ENCODE measurements at places on chromosomes 12 and 14.

- no peak for DNase-seq
Observed at GRCh38 chr12:71128191-71128788, 29.5 kb downstream of the TSPAN8 start.

DNA sequence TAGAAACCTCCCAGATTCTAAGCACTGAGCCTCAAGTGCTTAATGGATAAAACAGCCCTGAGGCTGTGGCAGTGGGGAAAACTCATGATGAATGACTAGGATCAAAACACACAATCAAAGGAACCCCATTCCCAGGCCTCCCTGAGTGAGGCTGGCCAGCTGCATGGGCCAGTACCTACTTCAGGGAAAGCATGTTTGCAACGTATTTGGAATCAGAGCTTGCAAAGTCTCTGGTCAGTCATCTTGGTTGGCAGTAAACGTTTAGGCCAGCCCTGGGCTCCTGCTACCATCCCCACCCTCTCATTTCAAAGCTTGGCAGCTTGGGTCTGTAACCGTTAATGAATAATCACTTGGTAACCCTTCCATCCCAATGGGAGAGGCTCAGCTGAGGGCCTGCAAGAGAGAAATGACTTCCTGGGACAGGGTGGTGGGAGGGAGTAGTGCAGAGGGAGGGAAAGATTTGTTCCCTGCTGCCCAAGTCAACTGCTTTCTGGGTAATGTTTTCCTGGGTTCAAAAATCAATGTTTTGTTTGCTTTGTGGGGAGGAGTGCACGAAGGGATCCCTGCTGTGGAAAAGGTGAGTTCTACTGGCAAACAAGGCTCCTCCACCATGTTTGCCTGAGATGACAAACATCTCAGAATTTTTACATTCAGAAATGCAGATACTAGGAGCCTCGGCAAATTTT, 2.0 kb upstream of the RNASE8 start:
- DNase-seq, result no peak

DNA sequence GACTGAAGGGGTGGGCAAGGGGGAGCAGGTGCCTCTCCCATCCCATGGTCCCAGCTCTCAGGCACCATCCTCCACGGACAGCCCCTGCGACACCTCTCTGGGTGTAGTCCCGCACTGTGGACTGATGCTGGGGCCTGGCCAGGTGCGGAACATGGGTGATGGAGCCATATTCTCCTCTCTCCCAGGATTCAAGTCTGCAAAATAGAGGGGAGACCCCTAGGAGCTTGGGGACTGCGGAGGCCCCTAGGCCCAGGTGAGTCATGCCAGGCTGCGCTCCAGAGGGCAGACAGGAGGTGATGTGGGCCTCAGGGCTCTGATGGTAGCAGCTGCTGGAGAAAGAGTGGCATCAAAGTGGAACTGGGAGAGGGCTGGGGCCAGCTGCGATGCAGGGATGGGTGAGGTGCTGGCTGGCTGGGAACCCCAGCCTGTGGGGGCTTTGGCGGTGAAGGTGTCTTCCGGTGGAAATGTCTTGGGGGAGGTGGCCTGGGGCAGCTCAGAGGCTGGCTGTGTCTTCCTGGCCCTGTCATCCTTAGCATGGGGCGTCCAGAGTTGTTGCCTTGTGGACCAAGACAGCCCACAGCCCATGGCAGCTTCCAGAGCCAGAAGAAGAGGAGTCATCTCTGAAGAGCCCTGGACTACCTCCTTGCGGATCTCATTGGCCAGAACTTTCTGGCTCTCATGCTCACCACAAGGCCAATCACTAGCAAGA, 149.1 kb downstream of the KIF26A start:
- DNase-seq, result no peak

DNA sequence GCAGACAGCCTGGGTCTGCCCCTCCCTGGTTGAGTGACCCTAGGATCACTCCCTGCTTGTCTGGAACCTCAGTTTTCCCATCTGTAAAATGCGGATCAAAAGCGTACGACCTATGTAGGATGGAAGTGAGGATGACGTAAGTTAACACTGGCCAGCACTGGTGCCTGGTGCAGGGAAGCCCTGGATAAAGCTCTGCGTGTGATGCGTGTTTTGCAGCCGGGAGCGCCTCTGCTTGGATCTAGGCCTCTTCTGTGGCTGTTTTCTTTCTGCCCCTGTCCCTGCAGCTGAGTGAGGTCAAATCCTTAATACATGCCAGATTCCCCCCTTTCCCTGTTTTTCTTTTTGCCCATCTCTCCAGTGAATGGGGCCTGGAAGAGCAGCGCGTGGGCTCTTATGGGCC, 201.5 kb downstream of the RBM19 start:
- no peak for DNase-seq

GRCh38 chr14:71365361-71365760, 458.1 kb downstream of the PCNX1 start:
- no peak for DNase-seq

DNA sequence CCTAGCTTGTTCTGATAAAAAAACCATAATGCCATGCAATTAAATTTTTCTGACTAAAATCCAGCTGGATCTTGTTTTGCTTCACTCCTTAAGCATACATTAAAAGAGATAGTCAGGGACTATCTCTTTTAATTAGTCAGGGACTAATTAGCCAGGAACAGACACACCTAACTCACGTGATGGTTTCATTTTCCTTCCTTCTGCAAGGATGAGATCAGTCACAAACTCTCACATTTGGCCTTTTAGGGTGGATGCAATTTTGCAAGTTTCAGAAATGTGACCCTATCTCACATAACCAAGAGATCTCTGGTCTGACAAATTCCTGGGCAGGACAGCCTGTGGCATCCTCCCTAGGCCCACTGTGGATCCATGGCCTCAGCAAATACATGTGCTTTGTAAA, 62.4 kb downstream of the SETD3 start:
- no peak for DNase-seq

- no peak for DNase-seq
Observed at GRCh38 chr14:99733211-99733539, 49.1 kb downstream of the CYP46A1 start.

GRCh38 chr12:57726884-57727757, 11.4 kb downstream of the AGAP2 start:
- DNase-seq, result no peak

GRCh38 chr12:52600941-52601481, at the start of gene KRT72:
Gene KRT72 (minus strand): TSS chr12:52601463. CDS start chr12:52601452, 11 bp downstream.
- no peak for DNase-seq

Measured in brain pericyte (primary cell).